ENCODE measurements at places on chromosomes 12 and 14. TPM values are rescaled to one million over a fixed set of nuclear protein-coding genes. Genes with fewer than 3 reads are reported as not detected.
A peak's percentile ranks its signal among the peaks of the same experiment; 100 is the strongest.

- no peak for DNase-seq
Measured at GRCh38 chr12:28550757-28551704, 360.8 kb downstream of the CCDC91 start.

DNA sequence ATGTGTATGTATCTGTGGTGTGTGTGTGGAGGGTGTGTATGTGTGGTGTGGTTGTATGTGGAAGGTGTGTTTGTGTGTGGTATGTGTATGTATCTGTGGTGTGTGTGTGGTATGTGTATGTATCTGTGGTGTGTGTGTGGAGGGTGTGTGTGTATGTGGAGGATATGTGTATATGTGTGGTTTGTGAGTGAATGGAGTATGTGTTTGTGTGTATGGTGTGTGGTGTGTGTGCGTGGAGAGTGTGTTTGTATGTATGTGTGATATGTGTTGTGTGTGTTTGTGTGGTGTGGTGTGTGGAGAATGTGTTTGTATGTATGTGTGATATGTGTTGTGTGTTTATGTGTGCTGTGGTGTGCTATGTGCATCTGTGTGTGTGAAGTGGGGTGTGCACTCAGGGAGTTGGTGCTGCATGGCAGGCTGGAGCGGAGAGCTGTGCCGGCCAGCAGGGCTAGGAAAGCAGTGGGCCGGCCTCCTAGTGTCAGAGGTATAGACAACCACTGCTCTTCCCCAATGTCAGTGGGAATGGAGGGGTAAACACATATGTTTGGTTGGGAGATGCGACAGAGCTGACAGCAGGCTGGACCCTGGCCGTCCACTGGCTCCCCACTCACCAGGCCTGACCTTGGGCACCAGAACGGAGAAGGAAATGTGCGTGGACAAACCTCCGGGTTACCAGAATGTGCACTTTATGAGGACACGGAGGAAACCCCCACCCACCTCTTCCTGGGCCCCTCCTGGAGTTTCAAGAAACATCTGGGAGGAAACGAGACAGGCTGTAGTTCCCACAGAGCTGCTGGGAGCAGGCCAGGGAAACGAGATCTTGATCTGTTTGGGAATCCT, 60.7 kb downstream of the CLMN start:
- peak; percentile 20 for DNase-seq

The PDE6H gene
- not detected for total RNA-seq

The PTPRB gene
- 162 TPM for total RNA-seq

DNA sequence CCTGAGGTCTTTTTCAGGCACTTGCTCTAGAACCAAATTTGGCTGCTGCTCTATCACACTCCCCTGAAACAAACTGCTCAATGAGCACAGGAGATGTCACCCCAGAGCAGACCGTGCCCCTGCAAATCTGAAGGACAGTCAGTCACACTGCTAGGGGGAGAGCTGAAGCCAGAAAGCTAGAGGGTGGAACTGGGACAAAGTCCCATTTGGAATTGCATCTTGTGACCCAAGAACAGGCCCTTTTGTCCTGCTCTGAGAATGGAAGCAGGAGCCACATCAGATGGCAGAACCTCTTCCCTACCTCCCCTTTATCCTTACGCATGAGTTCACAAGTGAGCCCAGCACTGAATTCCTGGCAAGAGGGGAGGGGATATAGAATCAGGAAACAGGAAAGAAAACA, 64.7 kb downstream of the MAP3K9 start:
- DNase-seq: no peak

GRCh38 chr12:84075991-84076390, 836.6 kb downstream of the SLC6A15 start:
- no peak for DNase-seq

GRCh38 chr12:50013361-50014147, 11.7 kb downstream of the RACGAP1 start:
- no peak for DNase-seq

DNA sequence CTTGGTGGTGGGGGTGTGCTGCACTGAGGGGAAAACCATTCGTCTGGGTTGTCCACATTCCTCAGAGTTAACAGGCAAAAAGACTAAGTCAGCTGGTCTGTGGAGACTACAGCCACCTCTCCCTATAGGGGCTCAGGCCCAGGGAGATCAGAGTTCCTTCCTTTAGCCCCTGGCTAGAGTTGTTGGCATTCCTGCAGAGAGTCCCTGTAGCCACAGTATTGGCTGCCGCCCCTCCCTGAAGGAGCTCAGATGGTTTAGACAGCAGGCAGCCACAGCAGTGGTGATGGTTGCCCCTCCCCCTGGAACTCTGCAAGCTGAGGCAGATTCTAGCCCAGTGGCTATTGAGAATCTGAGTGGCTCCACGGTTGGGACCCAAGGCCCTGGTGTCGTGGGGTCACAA, 1072.5 kb upstream of the ATXN7L3B start:
- DNase-seq: no peak

The TC2N gene
- total RNA-seq: 1.4 TPM

All from endothelial cell (in vitro differentiated cells).